ENCODE measurements at places on chromosomes 11 and 22.

GRCh38 chr11:7793233-7793632 lies 3.5 kb downstream of the OR5P2 start:
- DNase-seq, result no peak

DNA sequence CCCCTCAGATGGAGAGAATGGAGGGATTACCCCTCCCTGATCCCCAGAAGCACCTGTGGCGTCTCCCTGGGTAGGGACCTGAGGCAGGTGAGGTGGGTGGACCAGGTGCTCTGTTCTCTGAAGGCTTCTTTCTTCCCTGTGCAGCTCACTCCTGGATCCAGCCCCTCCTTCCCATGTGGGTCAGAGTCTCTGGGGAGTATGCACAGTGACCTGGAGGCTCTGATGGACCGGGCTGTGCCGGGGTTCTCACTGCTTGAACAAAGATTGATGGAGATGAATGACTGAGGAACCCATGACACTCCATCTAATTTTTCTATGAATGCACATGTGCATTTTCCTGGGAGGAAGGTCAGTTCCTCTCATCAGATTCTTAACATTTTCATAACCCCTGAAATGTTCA lies 78.6 kb upstream of the SHANK2 start:
- DNase-seq, result no peak

DNA sequence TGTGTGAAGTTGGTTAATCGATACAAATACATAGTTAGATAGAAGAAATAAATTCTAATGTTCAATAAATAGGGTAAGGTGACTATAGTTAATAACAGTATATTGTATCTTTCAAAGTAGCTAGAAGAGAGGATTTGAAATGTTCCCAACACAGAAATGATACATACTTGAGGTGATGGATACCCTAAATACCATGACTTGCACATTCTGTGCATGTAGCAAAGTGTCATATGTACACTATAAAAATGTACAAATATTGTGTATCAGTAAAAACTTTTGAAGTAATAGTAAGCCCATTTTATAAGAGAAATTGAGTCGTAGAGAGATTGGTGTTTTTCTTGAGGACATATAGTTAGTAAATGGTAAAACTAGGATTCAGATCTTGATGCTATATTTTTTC lies 56.4 kb upstream of the PGR start:
- DNase-seq, result no peak

- DNase-seq, result no peak
Observed at GRCh38 chr22:38144025-38144405, 33.5 kb upstream of the BAIAP2L2 start.

- DNase-seq, result no peak
Observed at GRCh38 chr11:43936076-43936475, 6.4 kb upstream of the C11orf96 start.

DNA sequence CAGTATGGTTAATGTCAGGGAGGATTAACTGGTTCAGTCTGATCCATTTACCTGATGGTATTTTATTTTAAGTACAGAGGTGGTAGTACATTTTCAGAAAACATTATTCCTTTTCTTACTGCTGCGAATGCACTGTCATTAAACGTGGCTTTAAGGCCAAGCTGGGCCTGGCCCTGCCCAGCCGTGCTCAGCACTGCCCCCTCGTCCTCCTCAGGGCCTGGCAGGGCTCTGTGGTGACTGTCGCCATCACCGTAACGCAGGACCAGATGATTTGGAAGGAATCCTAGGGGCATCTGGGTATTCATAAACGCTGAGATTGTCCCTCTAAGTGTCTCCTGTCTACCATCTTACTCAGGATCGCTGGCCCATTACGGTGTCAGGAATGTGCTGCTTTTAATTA lies 302.0 kb downstream of the TBC1D22A start:
- DNase-seq, result no peak

- no peak for DNase-seq
Observed at GRCh38 chr22:49203091-49203858, 624.4 kb downstream of the BRD1 start.

- no peak for DNase-seq
Observed at GRCh38 chr11:3340025-3340424, 38.9 kb downstream of the ZNF195 start.

DNA sequence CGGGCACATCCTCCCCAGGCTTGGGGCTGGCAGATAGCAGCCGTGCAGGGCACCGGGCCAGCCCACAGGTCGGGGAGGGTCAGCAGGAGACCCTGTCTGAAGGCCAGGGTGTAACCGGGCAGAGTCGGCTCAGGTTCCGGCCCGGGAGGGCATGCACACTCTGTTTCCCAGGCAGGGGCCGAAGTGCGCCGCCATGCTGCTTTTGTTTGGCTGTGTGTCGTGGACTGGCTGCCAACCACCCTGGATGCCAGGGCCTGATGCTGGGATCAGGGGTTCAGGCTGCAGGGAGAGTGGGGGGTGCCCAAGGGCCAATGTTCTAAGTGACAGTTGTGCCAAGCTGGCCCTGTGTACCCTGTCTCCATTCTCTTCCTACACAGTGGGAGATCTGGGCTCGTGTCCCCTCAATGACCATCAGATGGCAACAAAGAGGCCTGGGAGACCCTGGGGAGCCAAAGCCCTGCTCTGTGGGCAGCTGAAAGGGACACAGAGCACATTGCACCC lies 120.9 kb upstream of the B3GAT1 start:
- DNase-seq, result no peak

GRCh38 chr11:5600374-5600851 lies 4.0 kb downstream of the TRIM6 start:
- peak; percentile 23 for DNase-seq

- DNase-seq, result no peak
Observed at GRCh38 chr11:40434926-40435325, 1024.5 kb downstream of the LRRC4C start.

Measured in activated T-helper 1 cell treated with Interleukin-2 at 50 U/mL for 16 hours (primary cell).